HFF-Myc (cell line): ENCODE measurements at places on chromosomes 6 and 20.
A peak's percentile ranks its signal among the peaks of the same experiment; 100 is the strongest.

DNA sequence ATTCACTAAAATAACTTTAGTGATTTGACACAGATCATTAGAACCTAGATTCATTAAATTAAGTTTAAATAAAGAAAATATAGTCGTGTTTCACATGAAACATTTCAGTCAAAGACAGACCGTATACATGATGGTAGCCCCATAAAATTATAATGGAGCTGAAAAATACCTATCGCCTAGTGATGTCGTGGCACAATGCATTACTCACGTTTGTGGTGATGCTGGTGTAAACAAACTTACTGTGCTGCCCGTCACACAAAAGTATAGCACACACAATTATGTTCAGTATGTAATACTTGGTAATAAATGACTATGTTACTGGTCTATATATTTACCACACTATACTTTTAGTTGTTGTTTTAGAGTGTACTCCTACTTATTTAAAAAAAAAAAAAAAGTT, 17.3 kb downstream of the DST start:
- no peak for DNase-seq

- DNase-seq: no peak
Observed at GRCh38 chr20:37774156-37774555, 80.3 kb downstream of the CTNNBL1 start.

DNA sequence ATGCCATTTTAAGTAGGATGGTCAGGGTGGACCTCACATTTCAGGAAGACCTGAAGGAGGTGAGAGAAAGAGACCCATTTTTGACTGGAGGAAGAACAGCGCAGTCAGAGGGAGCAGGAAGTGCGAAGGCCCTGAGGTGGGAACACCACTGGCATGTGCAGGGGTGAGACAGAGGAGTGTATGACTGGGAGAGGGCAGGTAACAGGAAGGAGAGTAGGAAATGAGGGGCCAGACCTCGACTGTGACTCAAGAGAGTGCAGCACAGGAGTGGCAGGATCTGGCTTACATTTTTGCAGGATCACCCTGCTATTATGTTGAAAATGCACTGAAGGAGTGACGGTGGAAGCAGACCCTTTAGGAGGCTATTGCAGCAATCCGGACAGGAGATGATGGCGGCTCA, 117.7 kb upstream of the CDYL start:
- no peak for DNase-seq

- no peak for DNase-seq
Observed at GRCh38 chr6:97626671-97627441, 343.8 kb upstream of the MMS22L start.

DNA sequence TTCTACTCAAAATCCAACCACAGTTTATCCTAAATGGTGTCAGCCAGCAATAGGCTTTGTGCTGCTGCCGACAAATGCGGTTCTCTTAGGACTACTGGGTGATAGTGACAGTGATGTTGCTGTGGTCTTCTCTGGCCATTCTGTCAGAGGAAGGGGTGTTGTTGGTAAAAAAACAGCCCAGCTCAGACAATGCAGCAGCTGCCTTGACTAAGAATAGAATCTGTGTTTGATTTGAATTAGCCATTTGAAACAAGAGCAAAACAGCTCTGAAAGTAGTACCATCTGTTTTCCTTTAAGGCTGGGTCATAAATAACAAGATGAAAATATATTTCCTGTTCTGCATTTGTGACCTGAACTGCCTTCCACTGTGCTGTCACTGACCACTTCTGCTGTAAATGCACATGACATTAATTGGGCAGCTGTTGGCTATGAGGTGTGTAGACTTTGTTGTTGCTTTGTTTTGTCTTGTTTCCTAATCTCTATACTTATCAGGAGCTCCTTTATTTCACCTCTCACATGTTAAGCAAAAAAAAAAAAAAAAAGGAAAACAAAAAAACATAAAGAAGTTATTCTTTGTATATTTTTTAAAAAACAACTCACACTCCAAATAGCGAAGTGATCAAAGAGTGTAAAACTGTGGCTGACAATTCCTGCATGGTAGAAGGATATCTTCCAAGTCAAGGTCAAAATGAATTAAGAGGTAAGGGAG, 497.8 kb upstream of the ARID1B start:
- DNase-seq: peak; percentile 47

DNA sequence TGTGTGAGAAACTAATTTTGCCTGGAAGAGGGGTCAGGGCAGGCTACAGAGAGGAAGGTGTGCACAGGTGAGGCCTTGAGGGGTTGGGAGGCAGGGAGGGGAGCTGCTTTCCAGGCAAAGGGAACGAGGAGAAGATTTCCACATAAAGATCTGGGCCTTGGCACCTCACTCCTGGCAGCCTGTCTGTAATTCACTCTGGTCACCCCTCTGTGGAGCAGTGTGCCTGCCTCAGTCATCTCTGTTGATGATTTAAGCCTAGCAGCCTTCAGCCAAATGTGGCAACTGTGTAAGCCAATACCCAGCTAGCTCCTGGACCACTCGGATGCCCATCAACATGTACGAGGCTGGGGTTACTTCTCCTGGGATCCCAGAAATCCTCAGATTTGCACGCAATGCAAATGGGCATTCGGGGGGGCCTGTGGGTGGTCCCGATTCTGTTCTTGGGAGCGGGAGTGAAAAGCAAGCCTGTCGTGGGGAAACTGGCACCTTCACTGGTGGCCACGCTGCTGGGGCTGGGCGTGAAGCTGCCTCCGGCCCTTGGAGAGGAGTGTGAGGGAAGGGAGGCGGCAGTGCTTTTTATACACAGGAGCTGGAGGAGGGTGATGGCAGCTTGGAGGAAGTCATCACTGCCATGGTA, 360.4 kb downstream of the ZFAND3 start:
- DNase-seq: no peak

DNA sequence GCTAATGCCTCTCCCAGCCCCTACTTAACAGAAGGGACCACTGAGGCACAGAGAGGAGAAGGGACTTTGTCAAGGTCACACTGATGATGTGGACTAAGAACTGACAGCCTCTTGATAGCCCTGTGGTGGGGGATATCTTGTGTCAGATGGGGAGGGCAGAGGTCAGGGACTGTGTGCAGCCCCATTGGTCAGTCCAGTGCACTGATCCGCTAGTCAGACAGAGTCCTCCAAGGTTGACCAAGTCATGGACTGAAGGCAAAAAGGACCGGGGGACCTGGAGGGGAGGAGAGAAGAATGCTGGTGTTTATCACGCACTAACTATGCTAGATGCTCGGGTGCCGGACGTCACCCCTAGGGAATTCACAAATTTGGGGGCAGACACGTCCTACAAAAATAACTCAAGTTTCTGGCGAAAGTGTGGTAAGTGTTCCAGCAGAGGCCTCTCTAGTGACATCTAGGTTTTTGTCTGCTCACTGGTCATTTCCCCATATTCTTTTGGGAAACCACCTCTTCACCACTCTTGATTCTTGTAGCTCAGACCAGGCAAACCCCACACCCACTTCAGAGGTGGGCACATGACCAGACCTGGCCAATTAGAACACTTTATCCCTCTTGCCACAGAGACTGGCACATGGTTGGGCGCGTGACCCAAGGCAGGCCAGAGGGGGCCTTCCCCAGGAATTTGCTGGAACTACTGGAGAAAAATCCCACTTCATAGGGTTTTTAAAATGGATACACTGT, 21.0 kb downstream of the TCF15 start:
- no peak for DNase-seq

DNA sequence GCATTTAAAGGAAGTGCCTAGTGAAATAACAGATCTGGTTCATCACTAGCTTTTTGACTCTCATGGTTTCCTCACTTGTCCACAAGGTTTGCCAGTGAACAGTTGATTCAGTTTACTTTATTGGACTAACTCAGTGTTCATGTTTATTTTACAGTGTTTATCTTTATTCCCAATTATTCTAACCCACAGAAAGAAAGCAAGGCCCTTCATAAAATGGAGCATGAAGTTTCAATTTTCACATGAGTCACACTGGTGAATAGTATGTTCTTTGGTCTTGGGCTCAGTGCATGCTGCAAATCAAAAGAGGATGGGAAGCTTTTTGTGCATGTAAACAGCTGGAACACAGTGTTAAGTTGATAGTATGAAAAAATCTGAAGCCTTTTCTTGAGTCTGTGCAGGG, 217.6 kb upstream of the HDDC2 start:
- DNase-seq: no peak

- DNase-seq: no peak
Observed at GRCh38 chr6:170234419-170234818, 56.5 kb downstream of the DLL1 start.

DNA sequence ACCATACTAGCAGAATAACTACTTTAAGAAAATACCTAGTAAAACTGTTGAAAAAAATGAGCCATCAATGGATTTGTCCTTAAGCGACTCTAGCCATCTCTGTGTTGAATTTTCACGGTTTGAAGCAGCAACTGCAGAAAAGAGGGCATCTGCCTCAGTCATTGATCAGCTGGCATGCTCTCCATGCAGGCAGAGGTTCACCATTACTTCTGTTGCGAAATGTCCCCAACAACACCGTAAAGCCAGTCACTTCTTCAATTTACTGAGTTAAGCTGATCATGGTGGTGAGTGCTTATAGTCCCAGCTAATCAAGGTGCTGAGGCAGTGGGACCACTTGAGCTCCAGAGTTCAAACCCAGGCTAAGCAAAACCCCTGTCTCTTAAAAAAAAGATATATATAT, 11.1 kb downstream of the TPD52L1 start:
- no peak for DNase-seq

DNA sequence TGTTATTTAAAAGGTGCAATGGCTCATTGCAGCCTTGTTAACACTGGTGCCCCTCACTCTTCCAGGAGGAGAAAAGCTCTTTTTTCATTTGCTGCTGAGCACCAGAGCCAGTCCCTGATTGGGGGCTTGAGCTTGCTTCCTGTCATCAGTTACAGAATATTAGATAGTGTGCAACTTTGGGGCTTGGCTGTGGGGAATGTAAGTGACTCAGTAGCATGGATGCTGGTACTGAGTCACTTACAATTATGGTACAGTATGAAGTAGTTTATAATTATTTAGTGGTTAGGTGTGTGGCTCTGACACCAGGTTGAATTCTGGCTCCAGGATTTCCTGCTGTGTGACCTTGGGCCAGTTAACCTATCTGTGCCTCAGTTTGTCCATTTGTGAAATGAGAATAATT, 37.6 kb downstream of the ANKS1A start:
- no peak for DNase-seq

DNA sequence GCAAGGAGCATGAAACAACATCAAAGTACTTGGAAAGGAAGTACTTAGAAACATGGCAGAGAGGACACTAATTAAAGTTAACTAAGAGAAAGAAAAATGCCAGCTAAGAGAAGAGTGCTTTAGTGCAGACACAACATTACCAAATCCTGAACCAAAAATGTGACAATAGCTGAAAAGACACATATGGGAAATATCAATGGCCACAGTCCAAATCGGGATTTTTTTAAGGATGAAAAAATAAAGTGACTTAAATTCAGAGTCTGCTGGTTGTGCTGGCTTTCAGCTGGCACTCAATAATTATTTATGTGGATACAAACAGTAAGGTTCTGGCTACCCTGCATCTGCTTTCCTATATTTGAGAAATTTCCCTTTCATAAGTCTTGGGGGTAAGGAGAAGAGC, 12.6 kb upstream of the DST start:
- DNase-seq: no peak

- DNase-seq: no peak
Observed at GRCh38 chr6:41160933-41161332, 2.0 kb downstream of the TREM2 start.

GRCh38 chr6:26118999-26119398, 31.8 kb downstream of the HFE start:
- no peak for DNase-seq

DNA sequence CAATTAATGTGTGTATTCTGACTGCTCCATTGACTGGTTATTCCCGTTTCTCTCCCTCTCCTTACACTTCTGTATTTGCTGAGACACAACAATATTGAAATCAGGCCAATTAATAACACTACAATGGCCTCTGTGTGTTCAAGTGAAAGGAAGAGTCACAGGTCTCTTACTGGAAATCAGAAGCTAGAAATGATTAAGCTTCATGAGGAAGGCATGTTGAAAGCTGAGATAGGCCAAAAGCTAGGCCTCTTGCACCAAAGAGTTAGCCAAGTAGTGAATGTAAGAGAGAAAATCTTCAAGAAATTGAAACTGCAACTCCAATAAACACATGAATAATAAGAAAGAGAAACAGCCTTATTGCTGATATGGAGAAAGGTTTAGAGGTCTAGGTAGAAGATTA, 489.5 kb upstream of the CITED2 start:
- no peak for DNase-seq

DNA sequence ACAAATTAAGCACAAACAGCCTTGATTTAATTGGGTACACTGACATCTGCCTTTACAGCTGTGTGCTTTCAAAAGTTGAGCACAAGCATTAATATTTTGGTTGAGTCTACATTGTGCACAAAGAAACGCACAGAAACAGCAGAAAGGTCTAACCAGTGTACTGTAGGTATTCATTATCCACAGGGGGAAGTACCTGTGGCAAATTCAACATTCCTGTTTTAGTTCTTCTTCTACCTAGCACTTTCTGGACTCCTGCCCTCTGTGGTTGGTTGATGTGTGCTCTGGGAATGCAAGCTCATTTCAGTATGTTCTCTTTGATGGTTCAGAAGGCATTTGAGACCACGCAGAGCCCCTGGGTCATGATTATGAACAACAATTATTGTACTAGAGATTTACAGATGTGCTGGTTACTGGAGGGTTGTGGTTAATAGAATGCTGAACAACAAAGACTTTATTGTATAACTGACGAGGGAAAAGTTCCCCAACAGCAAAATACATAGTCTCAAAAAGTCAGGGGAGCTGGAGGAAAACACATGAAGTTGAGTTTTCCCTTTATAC, 26.6 kb upstream of the DAAM2 start:
- no peak for DNase-seq

- no peak for DNase-seq
Observed at GRCh38 chr6:5463690-5464089, 202.4 kb downstream of the FARS2 start.

DNA sequence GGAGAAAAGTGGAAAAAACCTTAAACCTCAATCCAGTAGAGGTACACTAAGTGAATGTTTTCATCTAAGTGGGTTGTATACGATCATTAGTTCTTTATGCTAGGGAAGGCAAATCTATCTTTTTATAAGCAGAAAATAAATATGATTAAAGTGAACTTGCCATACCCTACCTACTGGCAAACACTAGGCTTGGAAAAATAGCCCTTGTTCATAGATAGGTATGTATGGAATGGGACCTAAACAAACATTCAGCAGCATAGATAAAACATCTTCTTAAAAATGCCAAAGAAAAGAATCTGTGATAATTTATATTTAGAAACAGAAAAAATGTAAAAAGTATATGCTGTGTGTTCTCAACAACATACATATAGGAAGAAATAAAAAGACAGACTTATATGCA, 18.8 kb downstream of the REV3L start:
- DNase-seq: no peak

GRCh38 chr6:53151676-53152075, 3.0 kb upstream of the GCM1 start:
- DNase-seq: no peak

- no peak for DNase-seq
Observed at GRCh38 chr6:47407300-47408281, 70.0 kb upstream of the CD2AP start.
